NCI-H187 (cell line): ENCODE measurements at places on chromosomes 13 and 19.
A peak's percentile ranks its signal among the peaks of the same experiment; 100 is the strongest.

- DNase-seq = no peak
Observed at GRCh38 chr13:79227418-79227817, 178.6 kb downstream of the RBM26 start.

DNA sequence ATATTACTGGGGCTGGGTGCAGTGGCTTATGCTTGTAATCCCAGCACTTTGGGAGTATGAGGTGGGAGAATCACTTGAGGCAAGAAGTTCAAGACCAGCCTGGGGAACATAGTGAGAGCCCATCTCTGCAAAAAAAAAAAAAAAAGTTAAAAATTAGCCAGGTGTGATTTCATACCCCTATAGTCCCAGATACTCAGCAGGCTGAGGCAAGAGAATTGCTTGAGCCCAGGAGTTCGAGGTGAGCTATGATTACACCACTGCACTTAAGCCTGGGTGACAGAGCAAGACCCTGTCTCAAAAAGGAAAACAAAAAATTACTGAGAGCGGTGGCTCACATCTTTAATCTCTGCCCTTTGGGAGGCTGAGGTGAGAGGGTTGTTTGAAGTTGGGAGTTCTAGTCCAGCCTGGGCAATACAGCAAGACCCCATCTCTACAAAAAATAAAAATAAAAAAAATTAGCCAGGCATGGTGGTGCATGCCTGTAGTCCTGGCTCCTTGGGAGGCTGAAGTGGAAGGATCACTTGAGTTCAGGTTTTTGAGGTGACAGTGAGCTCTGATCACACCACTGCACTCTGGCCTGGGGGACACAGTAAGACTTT lies 87.5 kb downstream of the ZMYM2 start:
- no peak for DNase-seq

DNA sequence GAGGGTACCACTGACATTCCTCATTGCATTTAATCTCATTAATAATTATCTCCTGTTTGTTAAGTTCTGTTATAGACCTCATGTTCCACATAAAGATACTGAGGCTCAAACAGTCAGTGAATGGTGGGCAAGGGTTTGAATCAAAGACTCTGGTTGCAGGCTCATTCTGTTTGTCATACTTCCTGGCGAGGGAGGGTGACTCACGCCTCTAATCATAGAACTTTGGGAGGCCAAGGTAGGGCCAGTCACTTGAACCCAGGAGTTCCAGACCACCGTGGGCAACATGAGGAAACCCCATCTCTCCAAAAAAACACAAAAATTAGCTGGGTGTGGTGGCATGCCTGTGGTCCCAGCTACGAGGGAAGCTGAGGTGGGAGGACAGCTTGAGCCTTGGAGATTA lies 220.7 kb upstream of the MIR17HG start:
- no peak for DNase-seq

DNA sequence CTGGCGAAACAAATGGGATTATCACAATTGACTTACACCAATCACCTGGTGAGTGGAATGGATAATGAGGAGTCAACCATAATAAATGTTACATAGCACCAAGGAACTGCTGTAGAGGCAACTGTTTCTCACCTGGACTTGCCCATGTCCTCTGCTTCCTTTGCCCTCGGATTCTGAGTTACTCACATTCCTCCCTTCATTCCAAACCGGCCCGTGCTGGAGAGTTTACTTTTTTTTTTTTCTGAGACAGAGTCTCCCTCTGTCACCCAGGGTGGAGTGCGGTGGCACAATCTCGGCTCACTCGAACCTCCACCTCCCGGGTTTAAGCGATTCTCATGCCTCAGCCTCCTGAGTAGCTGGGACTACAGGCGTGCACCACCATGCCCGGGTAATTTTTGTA lies 41.5 kb upstream of the TSC22D1 start:
- no peak for DNase-seq

- no peak for DNase-seq
Observed at GRCh38 chr19:2199215-2199614, 35.5 kb downstream of the DOT1L start.

DNA sequence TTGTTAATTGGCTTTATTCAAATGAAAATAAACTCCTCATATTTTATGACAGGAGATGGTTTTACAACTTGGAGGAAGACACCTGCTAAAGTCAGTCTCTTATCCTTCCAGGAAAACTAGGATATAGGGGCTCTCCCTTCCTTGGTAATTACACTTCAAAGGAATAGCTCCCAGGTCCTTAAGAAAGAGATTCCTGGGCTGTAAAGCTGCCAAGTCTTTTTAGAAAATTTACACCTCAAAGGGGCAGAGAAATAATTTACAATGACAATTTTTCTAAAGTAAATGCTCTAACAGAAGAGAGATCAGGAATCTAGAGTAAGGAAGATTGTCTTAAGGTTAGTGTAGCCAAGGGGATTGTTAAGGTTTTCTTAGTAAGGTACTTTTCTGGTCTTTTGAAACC lies 1359.0 kb downstream of the OLFM4 start:
- no peak for DNase-seq

DNA sequence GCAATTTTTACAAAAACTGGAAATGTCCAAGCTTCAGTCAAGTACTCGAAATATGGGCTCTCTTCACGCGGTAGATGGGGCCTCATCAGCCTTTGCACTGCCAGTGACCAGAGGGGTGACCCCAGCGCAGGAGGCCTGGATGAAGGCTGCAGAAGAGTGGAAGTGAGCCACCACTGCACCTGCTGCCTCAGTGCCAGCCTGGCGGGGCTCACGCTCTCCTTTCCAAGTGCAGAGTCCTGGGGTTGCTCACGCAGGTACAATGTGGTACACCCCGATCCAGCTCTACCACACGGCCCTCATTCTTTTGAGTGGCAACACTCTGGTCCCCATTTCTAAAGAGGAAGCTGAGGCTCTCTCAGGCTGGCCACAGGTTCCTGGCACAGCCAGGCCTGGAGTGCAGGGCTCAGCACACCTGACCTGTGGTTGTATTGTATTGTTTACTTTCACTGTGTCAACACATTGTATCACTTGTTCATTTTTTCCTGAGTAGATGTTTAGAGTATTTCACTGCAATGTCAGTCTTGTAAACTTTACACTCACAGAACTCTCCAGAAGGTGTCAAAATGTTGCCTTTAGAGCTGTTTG lies 97.3 kb upstream of the SOX1 start:
- DNase-seq = no peak

DNA sequence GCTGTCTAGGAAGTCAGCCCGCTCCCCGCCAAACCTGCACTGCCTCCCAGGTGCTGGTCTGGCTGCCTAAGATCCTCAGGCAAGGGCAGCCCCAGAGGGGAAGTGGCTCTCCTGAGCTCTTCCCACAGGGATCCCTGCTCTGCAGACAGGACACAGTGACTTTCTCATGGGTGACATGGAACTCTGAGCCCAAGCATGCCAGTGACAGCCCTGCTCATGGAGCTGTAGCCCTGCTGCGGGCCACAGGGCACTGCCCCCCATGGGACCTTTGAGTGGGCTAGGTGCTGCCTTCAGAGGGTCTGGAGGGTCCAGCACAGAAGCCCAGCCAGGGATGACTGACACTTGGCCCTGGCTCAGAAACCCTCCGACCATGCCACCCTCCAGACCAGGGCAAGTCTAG lies 109.1 kb downstream of the TUBA3C start:
- no peak for DNase-seq

DNA sequence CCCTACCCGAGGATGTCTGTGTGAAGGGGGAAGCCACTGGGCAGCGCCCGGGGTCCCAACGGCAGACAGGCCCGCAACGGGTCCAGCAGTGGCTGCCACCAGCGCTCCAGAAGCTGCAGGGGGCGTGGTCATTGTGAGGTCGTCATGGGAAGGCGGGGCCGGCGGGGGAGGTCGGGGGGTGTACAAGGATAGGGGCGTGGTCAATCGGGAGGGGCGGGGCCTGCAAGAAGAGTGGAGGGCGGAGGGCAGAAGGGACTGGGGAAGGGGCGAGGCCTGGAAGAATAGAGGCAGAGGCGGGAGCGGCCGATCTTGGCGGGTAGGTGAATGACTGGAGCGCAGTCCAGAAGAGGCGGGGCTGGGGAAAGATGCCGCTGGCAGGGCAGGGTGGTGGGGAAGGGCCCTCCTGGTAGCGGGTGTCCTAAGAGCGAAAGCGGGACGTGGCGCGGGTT lies 4.4 kb downstream of the FUZ start:
- DNase-seq = peak; percentile 93

DNA sequence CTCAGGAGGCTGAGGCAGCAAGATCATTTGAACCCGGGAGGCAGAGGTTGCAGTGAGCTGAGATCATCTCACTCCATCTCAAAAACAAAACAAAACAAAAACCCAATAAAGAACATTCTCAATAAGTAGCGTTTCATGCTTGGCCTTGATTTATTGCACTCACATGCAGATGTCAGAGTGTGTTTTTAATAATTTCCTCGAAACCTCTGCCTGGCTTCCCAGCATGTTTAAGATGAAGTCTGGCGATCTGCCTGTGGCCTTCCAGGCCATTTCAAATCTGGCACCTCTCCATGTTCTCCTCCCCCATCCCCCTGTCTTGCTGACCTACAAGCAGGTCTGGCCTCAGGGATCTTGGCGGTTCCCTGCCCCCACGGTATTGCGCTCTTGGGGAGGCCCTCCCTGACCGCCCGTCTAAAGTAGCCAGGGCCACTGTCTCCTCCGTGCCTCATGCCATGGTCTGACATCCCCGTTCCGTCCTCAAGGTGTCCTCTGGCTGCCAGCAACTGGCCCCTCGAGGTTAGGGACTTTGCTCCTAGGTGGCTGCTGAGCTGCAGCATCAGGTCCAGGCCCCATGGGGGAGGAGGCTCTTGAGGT lies 1.6 kb downstream of the WDR88 start:
- DNase-seq = no peak

GRCh38 chr19:31560086-31561060 lies 211.1 kb upstream of the TSHZ3 start:
- DNase-seq = no peak
